Activated CD8-positive, alpha-beta memory T cell treated with anti-CD3 and anti-CD28 coated beads, Interleukin-2, amount 10 ng/mL, durations not matched to agents 7 days and 5 days (primary cell): ENCODE measurements at places on chromosomes 2 and 18. TPM values are rescaled to one million over a fixed set of nuclear protein-coding genes. Genes with fewer than 3 reads are reported as not detected.

The VIT gene
- not detected for total RNA-seq

The PTCD3 gene
- total RNA-seq, result 164 TPM

DNA sequence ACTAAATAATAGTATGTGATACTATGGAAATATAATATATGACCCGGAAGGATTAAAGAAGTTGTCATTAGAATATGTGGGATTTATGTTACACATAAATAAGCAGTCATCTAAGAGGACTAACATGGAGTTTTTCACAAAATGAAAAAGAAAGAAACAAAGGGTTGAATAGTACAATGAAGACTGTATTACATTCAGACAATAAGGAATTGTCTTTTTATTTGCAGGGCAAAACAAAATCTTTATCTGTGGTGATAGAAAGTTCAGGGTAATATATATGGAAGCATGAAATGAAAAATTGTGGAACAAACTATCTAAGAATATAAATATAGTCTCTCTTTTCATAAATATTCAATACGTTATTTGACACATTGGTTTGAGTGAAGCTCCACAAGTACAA lies 5.8 kb downstream of the ERMN start:
- no peak overlapping the region for H3K27ac ChIP-seq
- no peak for DNase-seq
- H3K4me1 ChIP-seq, result peaks cover 8% of the 10 kb centered on the region
- H3K36me3 ChIP-seq, result peaks cover 32% of the 10 kb centered on the region
- H3K27me3 ChIP-seq, result no peaks in the 10 kb centered on the region
- no peak overlapping the region for H3K4me3 ChIP-seq

DNA sequence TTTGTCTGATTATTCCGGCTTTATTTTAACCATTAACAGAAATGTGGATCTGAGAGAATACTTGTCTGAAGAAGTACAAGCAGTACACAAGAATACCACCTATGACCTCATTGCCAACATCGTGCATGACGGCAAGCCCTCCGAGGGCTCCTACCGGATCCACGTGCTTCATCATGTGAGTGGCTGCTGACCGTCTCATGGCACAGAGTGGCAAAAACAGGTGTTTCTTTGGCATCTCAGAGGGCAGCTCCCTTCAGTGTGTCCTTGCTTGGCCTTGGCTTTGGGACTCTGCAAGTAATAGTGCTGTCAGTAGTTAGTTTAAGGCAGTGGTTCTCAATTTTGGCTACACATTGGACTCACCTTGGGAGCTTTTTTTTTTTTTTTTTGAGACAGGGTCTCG lies 23.1 kb downstream of the SFTPB start:
- no peak for DNase-seq
- no peak overlapping the region for H3K27ac ChIP-seq
- peaks cover 67% of the 10 kb centered on the region for H3K36me3 ChIP-seq
- H3K27me3 ChIP-seq, result no peaks in the 10 kb centered on the region
